ENCODE measurements at places on chromosomes 5 and 9. TPM values are rescaled to one million over a fixed set of nuclear protein-coding genes. Genes with fewer than 3 reads are reported as not detected.
A peak's percentile ranks its signal among the peaks of the same experiment; 100 is the strongest.

The SLC6A18 gene
- total RNA-seq = not detected

The RAB3C gene
- total RNA-seq = 2.5 TPM

The NUP214 gene
- total RNA-seq = 70.2 TPM

The C5orf63 gene
- 0.98 TPM for total RNA-seq

The TTC16 gene
- 0.25 TPM for total RNA-seq

The AGXT2 gene
- total RNA-seq = not detected

The C5orf52 gene
- not detected for total RNA-seq

The LECT2 gene
- not detected for total RNA-seq

The ORM2 gene
- total RNA-seq = not detected

DNA sequence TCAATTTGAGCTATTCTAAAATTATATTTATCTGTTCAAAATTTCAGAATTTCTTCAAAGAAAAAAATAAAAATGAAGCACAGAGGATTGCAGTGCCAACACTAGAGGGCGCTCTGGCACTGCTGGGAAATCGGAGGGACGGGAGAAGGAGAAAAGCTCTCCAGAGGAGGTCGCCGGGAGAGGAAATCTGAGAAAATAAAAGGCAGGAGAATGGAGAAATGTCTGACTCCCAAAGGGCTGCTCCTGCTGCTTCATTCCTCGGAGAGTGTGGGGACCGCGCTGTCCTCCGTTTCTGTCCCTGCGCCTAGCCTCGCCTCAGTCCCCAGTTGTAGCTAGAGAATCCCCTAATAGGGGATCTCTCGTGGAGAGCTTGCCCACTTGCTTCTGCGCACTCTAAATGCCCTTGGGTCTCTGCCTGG, 40.0 kb upstream of the ARSB start:
- H3K4me3 ChIP-seq = no peak overlapping the region
- no peaks in the 10 kb centered on the region for H3K36me3 ChIP-seq
- H3K27me3 ChIP-seq = no peaks in the 10 kb centered on the region
- no peak overlapping the region for H3K27ac ChIP-seq
- no peaks in the 10 kb centered on the region for H3K4me1 ChIP-seq
- DNase-seq = no peak

DNA sequence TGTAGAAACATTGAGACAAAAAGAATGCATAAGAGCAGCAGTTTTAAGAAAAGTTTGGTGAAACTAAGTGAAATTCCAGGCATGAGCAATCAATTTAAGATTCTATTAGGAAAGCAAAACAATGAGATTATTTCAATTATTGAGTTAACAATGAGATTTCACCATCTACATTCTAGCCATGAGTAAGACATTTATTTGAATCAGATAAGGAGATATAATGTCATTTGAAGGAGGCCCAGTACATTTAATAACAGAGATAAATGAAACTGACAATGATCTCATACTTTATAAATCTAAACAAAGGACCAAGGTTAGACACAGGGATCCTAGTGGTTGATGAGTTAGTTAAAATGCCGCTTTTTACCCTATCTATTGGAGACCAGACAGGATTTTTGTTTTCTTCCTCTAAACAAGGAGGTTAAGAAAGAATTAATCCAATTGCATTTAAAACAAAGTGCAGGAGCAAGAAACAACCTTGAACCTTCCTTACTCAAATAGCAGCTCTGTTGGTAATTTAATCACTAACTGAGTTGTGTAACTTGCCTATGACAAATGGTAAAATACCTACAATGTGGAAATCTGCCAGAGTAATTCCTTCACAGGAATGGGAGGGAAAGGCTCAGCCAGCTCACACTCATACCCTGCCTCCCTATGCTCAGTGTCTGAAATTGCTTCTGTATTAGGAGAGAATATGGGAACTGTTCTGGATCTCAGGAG, 103.5 kb upstream of the NR3C1 start:
- H3K36me3 ChIP-seq = no peaks in the 10 kb centered on the region
- no peak overlapping the region for H3K4me3 ChIP-seq
- no peaks in the 10 kb centered on the region for H3K27me3 ChIP-seq
- H3K4me1 ChIP-seq = peaks cover 16% of the 10 kb centered on the region
- H3K27ac ChIP-seq = no peak overlapping the region

DNA sequence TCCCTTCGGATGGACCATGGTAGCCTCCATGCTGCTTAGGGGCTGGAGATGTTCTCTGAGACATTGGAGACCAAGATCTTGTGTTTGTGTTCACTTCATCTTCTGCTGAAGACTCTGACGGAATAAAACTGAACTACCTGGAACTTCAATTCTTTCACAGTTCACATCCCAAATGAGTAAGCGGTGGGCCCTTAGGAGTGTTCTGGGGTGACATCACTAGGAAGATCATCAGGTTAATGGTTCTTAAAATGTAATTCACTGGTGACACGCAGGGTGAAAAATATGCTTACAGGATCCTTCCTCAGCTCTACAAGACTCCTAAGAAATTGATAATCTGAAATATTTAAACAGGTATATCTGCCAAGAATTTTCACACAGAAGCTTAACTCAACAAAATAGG, 561.5 kb downstream of the SEMA5A start:
- no peaks in the 10 kb centered on the region for H3K36me3 ChIP-seq
- no peak overlapping the region for H3K27ac ChIP-seq
- no peak overlapping the region for H3K4me3 ChIP-seq

- H3K4me1 ChIP-seq = peaks cover 10% of the 10 kb centered on the region
- no peaks in the 10 kb centered on the region for H3K36me3 ChIP-seq
- H3K27ac ChIP-seq = no peak overlapping the region
- no peak for DNase-seq
Observed at GRCh38 chr5:159331093-159331973, 1.0 kb upstream of the IL12B start.

DNA sequence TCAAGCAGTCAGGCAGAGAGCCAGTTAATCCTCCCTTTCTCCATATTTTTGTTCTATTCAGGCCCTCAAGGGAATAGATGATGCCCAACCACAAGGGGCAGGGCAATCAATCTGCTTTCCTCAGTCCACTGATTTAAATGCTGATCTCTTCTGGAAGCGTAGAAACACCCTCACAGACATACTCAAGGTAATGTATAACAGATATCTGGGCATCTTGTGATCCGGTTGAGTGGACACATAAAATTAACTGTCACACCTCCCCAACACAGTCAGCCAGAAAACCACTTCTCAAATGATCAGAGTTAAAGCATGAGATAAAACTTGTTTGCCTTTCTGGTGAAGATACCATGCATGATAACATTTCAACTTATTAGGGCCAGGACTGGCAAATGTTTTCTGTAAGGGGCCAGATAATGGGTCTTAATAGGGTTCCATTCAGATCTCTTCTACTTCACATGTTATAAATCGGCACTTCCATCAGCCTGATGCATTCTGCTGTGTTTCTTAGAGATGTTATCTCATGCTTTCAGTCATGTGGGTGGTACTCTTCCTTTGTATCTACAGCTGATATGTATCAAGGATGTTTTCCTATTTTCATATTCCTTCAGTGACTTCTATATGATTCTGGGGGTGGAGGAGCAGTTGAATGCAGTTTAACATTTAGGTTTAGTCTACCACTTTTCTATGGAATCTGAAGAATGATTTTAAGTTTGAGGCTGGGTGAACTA, 58.9 kb upstream of the CNTLN start:
- no peaks in the 10 kb centered on the region for H3K4me1 ChIP-seq
- H3K36me3 ChIP-seq = no peaks in the 10 kb centered on the region
- no peak overlapping the region for H3K27ac ChIP-seq
- DNase-seq = no peak
- no peaks in the 10 kb centered on the region for H3K27me3 ChIP-seq

- no peak overlapping the region for H3K4me3 ChIP-seq
- H3K27me3 ChIP-seq = no peaks in the 10 kb centered on the region
- H3K36me3 ChIP-seq = no peaks in the 10 kb centered on the region
- H3K27ac ChIP-seq = no peak overlapping the region
- DNase-seq = no peak
Observed at GRCh38 chr9:68978066-68978465, 35.8 kb downstream of the PRKACG start.

GRCh38 chr9:121584421-121584820, 67.0 kb upstream of the DAB2IP start:
- no peak overlapping the region for H3K4me3 ChIP-seq
- no peaks in the 10 kb centered on the region for H3K27me3 ChIP-seq
- no peaks in the 10 kb centered on the region for H3K4me1 ChIP-seq
- H3K27ac ChIP-seq = no peak overlapping the region

GRCh38 chr9:130500340-130501180, 55.8 kb downstream of the ASS1 start:
- no peaks in the 10 kb centered on the region for H3K27me3 ChIP-seq
- no peaks in the 10 kb centered on the region for H3K36me3 ChIP-seq
- no peak for DNase-seq
- no peak overlapping the region for H3K4me3 ChIP-seq
- H3K4me1 ChIP-seq = no peaks in the 10 kb centered on the region

GRCh38 chr5:9932770-9933169, 302.6 kb upstream of the TAS2R1 start:
- DNase-seq = no peak
- H3K27me3 ChIP-seq = no peaks in the 10 kb centered on the region
- H3K27ac ChIP-seq = no peak overlapping the region
- no peaks in the 10 kb centered on the region for H3K36me3 ChIP-seq
- no peaks in the 10 kb centered on the region for H3K4me1 ChIP-seq

- no peaks in the 10 kb centered on the region for H3K4me1 ChIP-seq
- DNase-seq = no peak
- no peaks in the 10 kb centered on the region for H3K27me3 ChIP-seq
- H3K27ac ChIP-seq = no peak overlapping the region
Observed at GRCh38 chr9:79970146-79970425, 398.3 kb downstream of the TLE4 start.

- no peak overlapping the region for H3K27ac ChIP-seq
- H3K36me3 ChIP-seq = no peaks in the 10 kb centered on the region
- DNase-seq = no peak
- H3K4me3 ChIP-seq = no peak overlapping the region
Observed at GRCh38 chr5:58318468-58318867, 141.4 kb downstream of the PLK2 start.

DNA sequence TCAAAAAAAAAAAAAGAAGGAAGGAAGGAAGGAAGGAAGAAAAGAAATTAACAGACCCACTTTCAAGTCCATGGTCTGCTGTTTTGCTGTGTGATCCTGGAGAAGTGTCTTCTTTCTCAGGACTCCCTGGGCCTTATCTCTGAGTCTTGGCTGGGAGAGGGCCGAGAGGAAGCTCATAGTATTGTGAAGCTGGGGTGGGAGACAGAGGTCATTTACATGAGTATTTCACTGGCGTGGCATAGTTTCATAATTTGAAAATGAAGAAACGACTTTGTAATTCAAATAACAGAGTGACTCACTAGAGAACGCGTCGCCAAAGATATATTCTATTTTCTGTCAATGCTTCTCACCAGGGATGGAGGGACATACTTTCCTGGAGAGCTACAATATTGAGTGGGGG, 2.4 kb upstream of the C9orf50 start:
- no peaks in the 10 kb centered on the region for H3K36me3 ChIP-seq
- no peak for DNase-seq
- no peak overlapping the region for H3K27ac ChIP-seq
- H3K27me3 ChIP-seq = no peaks in the 10 kb centered on the region
- H3K4me1 ChIP-seq = peaks cover 43% of the 10 kb centered on the region

DNA sequence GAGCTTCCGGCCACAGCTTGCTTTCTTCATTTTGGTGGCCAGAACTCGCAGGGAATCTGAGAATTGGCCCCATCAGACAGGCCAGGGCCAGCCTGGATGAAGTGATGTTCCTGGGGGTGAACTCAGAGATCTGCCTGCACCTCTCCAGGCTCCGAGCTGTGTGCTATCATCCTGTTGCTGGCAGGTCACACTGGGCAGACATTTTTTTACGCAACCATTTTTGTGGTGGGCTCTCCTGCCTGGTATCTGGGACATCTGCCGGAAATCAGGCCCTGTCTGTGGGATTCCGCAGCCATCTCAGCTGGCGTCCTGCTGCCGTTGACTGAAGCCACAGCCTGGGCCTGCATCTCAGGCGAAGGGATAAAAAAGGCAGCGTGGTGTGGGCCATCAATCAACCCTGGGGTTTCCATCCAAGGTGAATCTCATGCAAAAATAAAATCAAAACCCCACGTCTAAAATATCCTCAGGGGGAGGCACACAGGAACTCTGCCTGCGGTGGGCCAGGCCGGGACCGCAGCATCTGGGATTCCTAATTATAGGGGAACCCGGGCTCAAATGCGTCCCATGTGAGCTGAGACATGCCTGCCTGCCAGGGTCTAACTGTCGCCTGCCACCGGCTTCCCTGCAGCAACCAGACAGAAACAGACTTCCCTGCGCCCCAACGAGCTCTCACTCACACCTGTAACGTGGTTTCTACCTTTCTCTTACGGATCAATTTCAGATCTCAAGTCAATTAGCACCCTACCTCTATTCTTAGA, 174.3 kb downstream of the SYK start:
- H3K4me1 ChIP-seq = peaks cover 22% of the 10 kb centered on the region
- H3K27me3 ChIP-seq = no peaks in the 10 kb centered on the region
- H3K4me3 ChIP-seq = no peak overlapping the region
- H3K36me3 ChIP-seq = no peaks in the 10 kb centered on the region

- H3K27ac ChIP-seq = no peak overlapping the region
- H3K27me3 ChIP-seq = no peaks in the 10 kb centered on the region
- no peak overlapping the region for H3K4me3 ChIP-seq
- H3K36me3 ChIP-seq = no peaks in the 10 kb centered on the region
Observed at GRCh38 chr9:22111954-22112247, 102.8 kb upstream of the CDKN2B start.

- no peak for DNase-seq
- no peaks in the 10 kb centered on the region for H3K36me3 ChIP-seq
- no peaks in the 10 kb centered on the region for H3K4me1 ChIP-seq
- no peaks in the 10 kb centered on the region for H3K27me3 ChIP-seq
- H3K4me3 ChIP-seq = no peak overlapping the region
Observed at GRCh38 chr5:56545016-56545415, 270.3 kb upstream of the MAP3K1 start.

DNA sequence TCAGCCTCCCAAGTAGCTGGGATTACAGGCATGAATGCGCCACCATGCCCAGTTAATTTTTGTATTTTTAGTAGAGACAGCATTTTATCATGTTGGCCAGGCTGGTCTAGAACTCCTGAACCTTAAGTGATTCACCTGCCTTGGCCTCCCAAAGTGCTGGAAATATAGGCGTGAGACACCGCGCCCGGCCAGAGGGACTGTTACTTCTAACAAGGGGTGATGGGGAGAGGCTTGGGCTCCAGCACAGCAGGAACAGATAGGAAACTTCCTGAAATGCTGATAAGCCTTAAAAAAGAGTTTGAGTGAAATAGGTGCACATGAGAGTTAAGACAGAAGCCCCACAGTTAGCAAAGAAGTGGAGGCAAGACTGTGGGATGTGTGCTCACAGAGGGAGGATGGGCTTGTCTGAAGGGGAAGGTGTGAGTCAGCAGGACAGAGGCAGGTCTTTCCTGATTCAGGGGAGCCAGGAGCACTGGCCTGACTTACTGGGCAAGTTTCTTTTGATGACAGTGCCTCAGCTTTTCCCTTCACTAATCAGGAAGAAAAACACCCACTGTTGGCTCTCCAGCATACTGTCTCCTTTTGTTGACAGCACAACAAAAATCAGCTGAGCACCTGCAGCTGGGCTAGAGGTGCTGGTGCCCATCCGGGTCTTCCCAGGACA, 68.4 kb downstream of the RAD23B start:
- no peaks in the 10 kb centered on the region for H3K36me3 ChIP-seq
- no peaks in the 10 kb centered on the region for H3K27me3 ChIP-seq
- H3K4me3 ChIP-seq = no peak overlapping the region
- peak; percentile 49 for DNase-seq
- no peaks in the 10 kb centered on the region for H3K4me1 ChIP-seq
